Uterus (tissue), 4 donors: ENCODE measurements at places on chromosomes 4 and X. TPM values are rescaled to one million over a fixed set of nuclear protein-coding genes. Genes with fewer than 3 reads are reported as not detected.

DNA sequence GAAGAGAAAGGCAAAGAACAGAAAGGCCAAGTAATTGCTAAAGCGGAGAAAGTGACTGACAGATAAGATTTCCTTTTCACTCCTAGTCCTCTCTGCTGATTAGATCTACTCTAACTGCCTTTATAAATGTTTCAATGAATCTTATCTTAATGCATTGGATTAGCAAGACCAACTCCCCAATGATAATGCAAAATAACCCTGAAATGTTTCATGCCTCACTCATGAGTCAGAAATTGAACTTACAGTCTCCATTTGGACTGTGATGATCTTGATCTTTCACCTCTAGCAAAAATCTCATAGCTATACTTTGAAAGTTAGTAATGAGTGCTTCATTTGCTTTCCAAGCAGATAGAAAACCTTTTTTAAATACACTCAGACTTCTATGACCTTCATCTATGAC lies 26.5 kb downstream of the SLC10A7 start:
- no peak for DNase-seq

- DNase-seq: no peak
These were observed 22.0 kb upstream of the TMPRSS11B start for GRCh38 chr4:68267433-68267944.

DNA sequence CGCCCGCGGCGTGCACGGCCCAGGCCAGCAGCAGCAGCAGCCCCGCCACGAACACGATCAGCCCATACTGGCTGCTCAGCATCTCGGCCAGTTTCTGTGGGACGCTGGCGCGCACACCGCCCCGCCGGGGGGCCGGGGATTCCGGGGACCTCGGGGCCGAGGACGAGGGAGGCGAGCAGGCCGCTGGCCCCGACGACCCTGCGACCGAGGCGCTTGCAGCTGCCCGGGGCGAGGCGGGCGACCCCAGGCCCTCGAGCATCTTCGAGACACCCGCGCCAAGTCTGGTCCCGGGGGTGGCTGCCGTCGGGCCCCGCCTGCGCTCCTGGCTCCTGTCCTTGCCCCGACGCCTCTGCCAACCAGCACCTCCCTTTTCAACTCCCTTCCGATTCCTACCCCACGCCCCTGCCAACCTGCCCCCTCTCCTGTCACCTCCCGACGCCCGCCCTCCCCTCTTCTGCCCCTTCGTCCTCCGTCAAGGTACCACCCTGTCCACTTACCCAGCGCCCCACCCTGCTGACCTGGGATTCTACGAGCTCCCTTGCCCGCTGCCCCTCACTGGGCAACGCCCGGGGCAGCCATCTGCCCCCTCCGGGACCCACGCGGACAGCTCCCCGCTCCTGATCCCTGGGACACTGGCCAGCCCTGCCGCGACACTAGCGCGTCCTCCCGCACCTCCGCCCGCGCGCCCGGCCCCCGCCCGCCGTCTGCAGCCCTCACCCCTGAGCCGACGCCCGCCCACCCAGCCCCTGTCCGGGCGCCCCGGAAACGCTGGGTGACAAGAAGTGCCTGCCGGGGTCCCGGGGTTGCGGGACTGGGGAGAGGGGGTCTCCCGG lies at the start of gene OTOP1:
OTOP1 (minus strand) TSS at position 324 of the 833 bp plus-strand sequence; CDS start at position 259, 65 bp downstream.
- no peak for DNase-seq

DNA sequence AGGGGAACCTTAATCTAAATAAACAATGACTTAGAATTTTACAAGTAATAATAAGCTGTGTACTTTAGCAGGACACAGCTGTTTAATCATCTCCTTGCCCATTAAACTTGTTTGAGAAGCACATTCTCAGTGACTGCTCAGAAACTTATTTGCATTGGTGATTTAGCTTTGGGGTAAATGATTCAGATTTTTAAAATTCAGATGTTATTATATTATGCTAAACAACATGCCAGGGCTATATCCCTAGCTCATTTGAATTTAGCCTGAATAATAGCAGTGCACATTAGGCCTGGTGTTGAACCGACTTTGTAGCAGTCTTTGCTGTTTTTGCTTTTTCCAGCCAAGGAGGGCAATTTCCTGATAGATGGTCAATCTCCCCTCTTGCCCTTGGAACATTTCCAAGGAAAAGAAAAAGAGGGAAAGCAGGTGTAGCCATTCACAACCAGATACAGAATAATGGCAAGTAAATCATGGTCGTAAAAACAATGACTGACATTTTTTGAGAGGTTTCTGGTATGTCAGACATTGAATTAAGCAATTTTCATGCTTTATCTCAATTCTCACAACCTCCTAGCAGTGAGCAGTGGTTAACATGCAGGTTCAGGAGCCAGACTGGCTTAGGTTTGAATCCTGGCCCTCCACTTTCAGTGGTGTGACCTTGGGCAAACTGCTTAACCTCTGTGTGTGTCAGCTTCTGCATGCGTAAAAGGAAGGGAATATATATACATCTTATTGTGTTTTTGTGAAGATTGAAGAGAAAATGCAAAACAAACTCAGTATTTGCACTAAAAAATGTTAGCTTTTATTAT lies 16.8 kb downstream of the ARHGEF38 start:
- no peak for DNase-seq

DNA sequence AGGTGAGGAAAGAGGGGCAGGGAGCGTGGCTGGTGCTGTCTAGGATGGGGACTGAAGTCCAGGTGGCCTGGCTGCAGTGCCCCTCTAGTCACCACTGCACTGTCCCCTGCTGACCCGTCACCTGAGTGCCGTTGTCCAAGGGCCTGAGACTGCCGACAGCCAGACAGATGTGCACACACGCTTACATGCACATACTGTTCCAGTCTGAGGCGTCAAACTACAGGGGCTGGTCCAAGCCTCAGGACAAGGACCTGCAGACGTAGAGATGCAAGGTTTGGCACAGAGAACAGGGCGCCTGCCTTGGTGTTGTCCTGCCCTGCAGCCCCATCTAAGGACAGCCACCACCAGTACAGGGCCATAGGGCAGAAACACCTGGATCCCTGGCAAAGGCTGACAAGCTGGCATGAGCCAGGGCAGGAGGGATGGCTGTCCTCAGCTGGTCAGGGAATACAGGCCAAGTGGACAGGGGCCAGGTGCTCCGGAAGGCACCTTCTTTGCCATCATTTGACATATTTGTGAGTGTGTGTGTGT lies 1.7 kb downstream of the SLC2A9 start:
- no peak for DNase-seq

DNA sequence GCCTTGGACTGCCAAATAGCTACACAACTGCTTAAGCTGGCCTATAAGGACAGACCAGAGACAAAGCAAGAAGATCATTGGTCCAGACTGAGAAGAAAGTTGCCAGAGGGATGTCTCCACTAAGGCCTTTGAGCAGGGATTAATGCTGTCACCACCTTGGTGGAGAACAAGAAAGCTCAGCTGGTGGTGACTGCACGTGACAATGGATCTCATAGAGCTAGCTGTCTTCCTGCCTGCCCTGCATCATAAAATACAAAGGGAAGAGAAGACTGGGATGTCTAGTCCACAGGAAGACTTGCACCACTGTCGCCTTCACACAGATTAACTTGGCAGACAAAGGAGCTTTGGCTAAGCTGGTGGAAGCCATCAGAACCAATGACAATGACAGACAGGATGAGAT lies 40.5 kb upstream of the FAM120C start:
- no peak for DNase-seq

Gene BEX3
- total RNA-seq: 205 TPM
